Urinary bladder (tissue), 4 donors: ENCODE measurements at places on chromosomes 7 and 10. TPM values are rescaled to one million over a fixed set of nuclear protein-coding genes. Genes with fewer than 3 reads are reported as not detected.

Gene TRUB1
- 10.4 TPM for polyA plus RNA-seq

- DNase-seq = no peak
Observed at GRCh38 chr10:43998021-43998809, 349.5 kb upstream of the ZNF32 start.

GRCh38 chr10:117486606-117487005 is 55.9 kb upstream of the EMX2 start:
- DNase-seq = no peak

Gene RNF133
- polyA plus RNA-seq = 0.06 TPM

Gene PILRA
- 27.8 TPM for polyA plus RNA-seq

DNA sequence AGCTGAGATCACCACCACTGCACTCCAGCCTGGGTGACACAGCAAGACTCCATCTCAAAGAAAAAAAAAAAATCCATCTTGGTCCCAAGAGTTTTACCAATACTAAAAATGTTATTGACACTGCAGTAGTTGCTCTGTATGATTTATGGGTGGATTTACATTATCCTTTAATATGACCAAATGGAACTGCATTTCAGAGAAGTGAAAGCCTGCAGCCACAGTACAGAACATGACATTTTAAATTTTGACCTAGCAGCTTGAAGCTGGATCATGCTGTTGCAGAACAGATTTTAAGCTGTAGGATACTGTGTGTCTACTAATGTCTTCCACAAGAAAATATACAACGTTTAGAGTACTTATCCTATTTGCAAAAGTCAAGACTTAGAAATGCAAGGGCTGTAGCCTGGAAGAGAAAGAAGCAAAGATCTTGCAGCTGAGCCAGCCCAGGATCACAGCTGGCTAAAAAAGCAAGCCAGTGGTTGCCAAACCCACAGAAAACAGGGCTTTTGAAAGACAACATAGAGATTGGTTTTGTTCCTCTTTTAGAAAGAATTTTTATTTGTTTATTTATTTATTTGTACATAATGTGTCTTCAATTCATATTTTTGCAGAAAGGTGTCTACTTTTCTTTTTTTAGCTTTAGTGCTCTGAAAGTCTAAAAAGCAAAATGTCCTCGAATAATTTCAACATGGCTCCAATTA is 55.2 kb upstream of the WNT16 start:
- DNase-seq = no peak

DNA sequence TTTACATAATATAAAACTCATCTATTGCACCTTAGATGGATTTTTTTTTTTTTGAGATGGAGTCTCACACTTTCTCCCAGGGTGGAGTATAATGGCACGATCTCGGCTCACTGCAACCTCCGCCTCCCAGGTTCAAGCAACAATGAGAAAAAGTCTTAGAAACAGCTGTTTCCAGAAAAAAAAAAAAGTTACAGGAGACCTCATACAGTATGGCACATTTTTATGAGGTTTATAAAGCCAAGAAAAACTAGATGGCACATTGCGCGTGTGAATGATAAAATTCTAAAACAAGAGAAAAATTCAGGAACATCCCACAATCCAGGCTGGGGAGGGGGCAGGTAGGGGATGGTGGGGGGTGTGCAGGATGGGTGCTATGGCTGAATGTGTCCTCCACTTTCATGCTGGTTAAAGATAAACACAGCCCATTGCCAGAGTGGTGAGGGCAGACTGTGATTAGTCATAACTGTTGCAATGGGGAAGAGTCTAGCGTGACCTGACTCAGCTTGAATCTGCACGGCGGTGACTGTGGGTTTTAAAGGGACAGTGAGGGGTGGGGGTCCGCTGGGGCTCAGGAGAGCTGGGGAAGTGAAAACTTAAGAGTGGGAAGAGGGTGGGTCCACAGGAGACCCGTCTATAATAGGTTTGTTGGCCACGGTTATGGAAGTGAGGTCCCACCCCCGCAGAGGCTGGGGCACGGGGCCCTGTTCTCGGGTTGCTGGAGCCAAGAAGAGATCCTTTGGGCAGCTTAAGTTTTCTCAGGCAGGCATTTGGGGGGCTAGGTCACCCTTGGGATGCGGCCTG is 11.9 kb upstream of the LRRC27 start:
- DNase-seq = no peak

Gene PLXNA4
- 1.6 TPM for polyA plus RNA-seq

Gene PRR15
- 4.8 TPM for polyA plus RNA-seq

DNA sequence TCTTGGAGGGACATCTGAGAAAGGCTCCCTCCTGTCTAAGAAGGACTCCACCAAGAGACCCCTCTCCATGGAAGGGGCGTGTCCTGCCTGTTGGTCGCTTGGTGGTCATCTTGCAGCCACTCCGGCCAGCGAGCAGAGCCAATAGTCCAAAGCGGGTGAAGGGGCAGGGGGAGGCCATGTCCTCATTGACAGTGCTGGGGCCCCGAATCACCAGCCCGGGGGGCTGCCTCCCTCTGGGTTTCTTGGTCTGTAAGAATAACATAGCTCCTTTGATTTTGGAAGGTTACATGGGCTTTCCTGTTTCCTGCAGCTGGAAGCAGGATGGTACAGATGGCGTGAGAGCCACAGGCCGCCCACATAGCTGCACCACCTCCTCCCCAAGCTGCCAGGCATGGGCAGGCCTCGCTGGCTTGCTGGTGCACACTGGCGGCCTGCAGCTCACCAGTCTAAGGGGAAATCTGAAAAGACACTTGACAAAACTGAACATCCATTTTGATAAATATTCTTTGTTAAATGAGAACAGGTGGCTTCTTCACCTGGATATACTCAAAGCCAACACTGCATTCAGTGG is 105.8 kb downstream of the ARHGAP22 start:
- DNase-seq = no peak

Gene PGAM2
- 0.71 TPM for polyA plus RNA-seq

GRCh38 chr10:101935431-101935830 is 91.8 kb upstream of the KCNIP2 start:
- no peak for DNase-seq

Gene HTRA1
- polyA plus RNA-seq = 145 TPM

DNA sequence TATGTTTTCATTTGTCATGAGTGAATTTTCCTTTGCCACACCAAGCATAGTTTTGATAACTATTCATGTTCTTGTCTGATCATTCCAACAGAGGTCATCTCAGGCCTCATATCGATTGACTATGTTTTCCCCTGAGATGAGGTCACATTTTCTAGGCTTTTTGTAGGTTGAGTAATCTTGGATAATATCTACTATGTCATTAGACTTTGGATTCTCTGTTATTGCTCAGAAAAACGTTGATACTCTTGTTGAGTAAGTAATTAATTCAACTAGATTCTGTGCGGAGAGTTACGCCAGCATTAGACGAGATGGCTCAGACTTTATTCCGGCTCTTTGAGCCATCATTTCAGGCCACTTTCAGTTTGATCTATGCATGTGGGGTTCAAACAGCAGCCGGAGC is 57.7 kb downstream of the KLF6 start:
- no peak for DNase-seq

Gene TYW1B
- polyA plus RNA-seq = 2.6 TPM

Gene ARHGEF35
- 2.9 TPM for polyA plus RNA-seq

DNA sequence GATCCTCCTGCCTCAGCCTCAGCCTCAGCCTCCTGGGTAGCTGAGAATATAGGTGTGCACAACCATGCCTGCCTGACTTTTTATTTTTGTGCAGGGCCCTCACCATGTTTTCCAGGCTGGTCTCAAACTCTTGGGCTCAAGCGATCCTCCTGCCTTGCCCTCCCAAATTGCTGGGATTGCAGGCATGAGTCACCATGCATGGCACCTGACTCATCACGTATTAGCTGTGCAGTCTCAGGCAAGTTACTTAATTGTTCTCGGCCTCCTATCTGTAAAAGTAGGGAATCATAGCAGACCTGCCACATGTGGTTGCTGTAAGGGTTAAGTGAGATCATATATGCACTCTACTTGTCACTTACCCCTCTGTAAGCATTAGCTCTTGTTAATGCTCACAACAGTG is 117.2 kb downstream of the ANLN start:
- DNase-seq = no peak

DNA sequence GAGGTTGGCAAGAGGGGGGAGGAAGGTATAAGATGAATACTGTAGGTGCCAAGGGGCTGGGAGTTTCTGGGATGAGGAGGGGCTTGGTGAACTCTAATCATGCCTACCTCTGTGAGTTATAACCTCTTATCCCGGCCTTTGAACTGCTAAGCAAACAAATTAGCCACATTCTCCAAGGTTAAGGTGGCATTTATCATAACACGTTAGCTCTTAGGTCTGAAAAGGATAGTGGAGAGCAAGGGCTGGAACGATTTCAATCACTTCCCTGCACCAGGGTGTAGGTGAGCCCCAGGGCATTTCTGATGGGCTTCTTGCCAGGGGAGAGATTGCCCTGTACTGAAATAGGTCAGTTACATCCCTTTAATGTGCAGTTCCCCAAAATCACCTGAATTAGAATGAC is 28.6 kb upstream of the DMBT1 start:
- DNase-seq = no peak

DNA sequence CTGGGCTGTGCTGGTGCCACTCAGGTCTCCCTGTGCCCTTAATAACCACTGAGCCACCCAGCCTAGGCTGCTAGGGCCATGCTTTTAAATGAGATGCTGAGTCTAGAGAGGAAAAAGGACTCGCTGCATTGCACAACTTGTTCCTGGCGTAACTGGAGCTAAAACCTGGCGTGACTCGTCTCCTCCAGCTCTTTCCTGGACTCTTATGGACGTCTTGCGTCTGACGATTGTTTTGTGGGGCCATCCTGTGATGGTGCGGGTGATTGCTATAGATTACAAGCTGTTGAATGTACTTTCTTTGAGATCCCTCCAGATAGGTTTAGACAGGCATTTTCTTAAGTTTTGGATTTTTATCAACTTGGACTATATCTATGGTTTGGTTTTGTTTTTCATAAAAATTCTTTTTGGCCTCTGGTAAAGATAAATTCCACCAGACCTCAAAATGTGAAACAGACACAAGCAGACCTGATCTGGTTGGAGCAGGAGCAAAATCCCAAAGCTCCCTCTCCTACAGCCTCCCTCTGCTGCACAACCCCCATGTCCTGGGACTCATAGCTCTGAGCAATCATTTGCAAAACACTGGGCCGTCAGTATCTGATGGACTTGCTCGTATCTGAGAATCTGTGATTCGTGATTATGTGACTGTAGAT is 230.3 kb downstream of the ARHGAP12 start:
- no peak for DNase-seq

Gene CAV1
- 380 TPM for polyA plus RNA-seq

- DNase-seq = no peak
Observed at GRCh38 chr10:78893217-78893616, 175.5 kb upstream of the ZMIZ1 start.

- no peak for DNase-seq
Observed at GRCh38 chr10:103528549-103528948, 35.0 kb downstream of the NEURL1 start.

- DNase-seq = no peak
Observed at GRCh38 chr10:49177391-49178355, 10.5 kb downstream of the TMEM273 start.

GRCh38 chr7:66682350-66683093 is 53.8 kb downstream of the KCTD7 start:
- DNase-seq = no peak

DNA sequence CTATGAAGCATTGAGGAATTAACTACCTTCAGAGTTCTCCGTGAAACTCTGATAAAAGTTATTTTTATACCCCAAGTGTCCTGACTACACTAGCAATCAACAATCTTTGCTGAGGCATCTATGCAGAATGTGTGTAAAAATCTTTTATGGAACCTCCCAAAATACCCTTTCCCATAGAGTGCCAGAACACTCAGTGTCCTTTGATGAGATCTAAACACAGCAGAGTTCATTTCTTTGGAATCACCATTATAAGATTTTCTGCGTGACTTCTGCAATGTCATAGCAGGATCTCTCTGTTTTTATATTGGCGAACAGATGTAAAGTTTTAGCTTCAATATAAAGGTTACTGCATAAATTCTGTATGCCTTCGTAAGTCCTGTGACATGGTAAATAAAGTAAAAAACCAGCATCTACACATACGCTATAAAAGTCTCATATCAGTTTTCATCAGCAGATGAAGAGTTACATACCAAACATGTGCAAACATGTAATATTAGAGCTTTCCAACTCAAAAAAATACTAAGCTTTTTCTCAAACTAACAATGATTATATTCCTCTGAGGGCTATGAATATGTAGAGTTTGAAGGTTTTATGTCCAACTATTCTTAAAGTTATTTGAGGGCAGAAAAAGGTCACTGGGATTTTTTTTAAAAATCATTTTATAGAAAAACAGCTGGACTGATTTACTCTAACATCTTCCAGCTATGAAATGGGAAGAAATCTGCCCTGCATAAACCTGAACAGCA is 67.2 kb downstream of the SKIDA1 start:
- peak; percentile 74 for DNase-seq
